ENCODE measurements at places on chromosomes 5 and 9. TPM values are rescaled to one million over a fixed set of nuclear protein-coding genes. Genes with fewer than 3 reads are reported as not detected.

GRCh38 chr5:34844106-34844505 is 5.1 kb downstream of the TTC23L start:
- no peak for DNase-seq

- no peak for DNase-seq
Measured at GRCh38 chr5:61048534-61048933, 103.5 kb downstream of the NDUFAF2 start.

DNA sequence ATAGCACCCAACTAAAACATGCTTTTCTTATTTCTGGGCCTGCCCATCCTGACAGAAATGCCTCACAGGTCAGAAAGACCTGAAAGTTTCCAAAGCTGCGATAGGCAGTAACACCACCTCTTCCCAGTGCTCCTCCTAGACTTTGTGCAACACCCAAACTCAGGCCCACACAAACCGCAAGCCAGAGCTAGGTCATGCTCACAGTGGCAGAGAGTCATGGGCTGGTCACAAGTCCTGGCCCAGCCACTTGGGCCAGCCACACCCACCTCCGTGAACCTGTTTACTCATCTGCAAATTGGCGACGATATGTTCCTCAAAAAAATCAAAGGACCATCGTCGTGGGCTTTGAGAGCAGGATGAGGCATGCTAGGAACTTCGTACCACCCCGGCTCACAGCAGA is 44.0 kb upstream of the SLC25A51 start:
- no peak for DNase-seq

DNA sequence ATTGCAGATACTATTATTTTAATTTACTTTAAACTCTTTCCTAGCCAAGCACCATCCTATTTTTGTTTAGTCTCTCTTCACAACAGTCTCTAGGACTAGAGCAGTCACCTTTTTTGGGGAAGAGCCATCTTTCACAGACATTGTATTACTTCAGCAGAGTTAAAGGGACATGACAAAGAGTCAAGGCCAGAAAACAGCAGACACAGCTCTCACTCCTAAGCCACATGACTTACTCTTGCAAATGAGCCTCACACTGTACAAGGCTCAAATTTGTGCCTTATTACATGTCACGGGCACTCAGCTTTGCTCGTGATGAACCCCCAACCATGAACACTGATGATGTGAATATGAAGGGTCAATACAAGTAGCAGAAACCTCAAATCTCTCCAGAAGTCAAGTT is 104.3 kb downstream of the ZNF608 start:
- DNase-seq: no peak

DNA sequence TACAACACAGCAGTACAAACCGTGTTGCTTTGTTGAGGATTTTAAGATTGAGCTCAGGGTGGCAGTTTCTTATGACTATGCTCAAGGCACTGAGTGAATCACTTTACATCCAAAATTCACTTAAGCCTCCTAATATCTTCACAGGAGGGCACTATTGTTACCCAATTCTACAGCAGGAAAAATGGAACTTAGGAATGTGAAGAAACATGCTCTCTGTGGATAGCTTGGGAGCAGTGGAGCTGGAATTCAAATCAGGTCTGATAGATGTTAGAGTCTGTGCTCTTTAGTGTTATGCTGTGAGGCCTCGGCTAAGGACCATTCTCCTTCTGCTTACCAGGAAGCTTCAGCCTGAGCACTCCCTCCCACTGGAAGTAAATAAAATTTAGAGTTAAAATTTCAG is 18.7 kb upstream of the HMHB1 start:
- DNase-seq: no peak

DNA sequence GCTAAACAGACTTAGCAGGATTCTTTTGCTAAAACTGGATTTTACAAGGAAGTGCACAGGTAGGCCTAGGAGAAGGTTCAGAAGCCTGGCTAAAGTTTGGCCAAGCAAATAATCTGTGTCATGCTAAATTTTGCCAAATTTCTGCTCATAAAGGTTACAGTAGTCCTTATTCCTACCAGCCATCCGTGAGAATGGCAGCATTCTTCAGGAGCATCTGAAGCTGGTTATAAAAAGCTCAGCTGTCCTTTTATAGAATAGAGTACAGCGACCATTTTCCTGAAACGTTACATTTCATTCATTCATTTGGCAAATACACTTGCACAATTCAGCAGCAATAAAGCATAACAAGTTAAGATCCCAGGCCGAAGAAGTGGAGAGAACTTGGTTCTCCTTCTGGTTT is 6.9 kb downstream of the GSN start:
- no peak for DNase-seq

- no peak for DNase-seq
Measured at GRCh38 chr9:98549401-98549800, 159.3 kb downstream of the GABBR2 start.

- DNase-seq: no peak
Measured at GRCh38 chr5:111574311-111574710, 62.0 kb upstream of the STARD4 start.

DNA sequence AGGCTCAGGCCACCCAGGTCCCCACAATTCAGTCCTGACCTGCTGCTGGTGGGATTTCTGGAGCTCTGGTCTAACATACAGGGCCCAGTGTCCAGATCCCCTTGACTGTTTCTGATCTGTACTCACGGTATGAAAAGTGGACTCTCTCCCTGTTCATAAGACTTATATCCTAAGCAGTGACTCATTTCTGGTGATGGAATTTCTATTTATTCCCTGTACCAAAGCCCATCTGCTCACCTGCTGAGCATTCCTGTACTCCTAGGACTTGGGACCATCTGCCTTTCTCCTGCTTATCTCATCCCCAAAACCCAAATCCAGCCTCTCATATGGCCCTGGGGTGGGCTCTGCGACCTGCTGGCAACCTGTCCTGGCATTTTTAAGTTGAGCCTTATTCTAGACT is 86.6 kb downstream of the APBA1 start:
- DNase-seq: no peak

DNA sequence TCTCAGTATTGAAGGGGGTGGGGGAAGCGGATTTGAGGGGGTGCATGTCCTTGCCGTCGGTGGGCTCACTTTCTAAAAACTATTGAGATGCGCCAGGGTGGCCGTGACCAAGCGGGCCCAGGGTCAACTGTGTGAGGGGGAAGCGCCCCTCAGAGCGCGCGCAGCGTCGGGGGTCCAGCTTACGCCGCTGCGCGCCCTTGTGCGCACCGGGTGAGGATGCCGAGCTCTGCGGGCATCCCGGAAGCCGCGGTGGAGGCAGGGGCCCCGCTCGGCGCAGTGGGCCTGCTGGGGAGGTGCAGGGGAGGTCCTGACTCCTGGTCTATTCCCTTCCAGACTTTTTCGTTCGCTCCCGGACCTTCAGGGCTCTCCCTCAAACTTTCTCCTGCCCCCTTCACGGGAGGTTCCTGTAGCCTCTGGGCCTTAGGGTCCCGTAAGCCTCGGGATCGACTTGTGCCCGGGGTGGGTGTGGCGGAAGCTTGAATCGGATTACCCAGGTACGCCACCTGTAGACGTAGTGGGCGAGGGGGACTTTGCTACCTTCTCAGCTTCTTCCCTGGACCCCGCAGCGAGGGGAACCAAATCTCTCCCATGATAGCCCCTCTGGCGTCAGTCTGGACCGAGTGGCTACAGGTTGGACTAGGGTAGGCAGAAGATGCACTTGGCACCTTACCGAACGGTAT is 2.5 kb upstream of the PRDM6 start:
- no peak for DNase-seq

DNA sequence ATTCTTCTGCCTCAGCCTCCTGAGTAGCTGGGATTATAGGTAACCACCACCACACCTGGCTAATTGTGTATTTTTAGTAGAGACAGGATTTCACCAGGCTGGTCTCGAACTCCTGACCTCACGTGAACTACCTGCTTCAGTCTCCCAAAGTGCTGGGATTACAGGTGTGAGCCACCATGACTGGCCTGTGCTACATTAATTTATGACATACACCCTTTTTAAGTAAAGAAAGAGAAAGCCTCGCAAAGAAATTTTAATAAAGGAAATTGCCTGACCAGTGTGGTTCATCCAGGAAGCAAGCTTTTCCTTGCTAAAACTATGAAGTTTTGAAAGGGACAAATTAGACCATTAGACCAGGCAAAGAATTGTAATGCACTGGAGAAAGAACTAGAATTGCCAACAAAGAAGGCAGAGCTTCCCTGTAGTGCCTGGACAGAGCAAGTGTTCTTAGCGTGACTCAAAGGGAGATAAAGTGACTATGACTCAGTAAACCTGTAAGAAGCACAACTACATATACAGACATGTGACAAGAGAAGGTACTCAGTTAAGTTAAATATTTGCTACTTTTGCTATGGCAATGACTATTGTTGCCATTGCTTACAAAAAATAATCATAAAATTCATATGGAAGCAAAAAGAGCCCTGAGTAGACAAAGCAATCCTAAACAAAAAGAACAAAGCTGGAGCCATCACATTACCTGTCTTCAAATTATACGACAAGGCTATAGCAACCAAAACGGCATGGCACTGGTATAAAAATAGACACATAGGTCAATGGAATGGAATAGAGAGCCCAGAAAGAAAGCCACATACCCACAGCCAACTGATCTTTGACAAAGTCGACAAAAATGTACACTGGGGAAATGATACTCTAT is 54.6 kb downstream of the FYB1 start:
- DNase-seq: no peak

- no peak for DNase-seq
Measured at GRCh38 chr9:83061036-83061435, 1.9 kb downstream of the RASEF start.

GRCh38 chr5:98776066-98776705 is 2.7 kb downstream of the RGMB start:
- no peak for DNase-seq

DNA sequence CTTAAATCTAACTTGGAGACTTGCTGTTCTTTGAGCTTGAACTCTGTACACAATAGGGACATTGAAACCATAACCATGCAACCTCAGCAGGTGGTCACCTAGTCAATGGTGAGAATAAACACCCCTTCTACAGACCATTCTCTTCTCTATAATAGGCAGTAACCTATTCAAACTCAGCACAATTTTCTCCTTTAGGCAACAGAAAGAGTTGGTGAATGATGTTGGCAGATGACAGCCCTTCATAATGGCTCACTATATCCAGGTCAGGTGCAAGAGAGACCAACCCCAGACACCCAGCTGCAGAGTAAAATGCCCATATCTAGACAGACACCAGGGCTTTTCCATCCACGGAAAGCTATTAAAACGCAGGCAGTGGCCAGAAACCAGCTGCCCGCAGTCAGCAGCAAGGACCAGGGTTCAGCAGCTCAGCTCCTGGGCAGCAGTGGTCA is 106.7 kb downstream of the SERINC5 start:
- no peak for DNase-seq

DDX4 gene
- not detected for total RNA-seq

C9orf72 gene
- 12.4 TPM for total RNA-seq

Measured in lower leg skin (tissue), 4 donors.